Activated CD8-positive, alpha-beta memory T cell treated with anti-CD3 and anti-CD28 coated beads for 4 hours (primary cell): ENCODE measurements at places on chromosomes 6 and 20.

DNA sequence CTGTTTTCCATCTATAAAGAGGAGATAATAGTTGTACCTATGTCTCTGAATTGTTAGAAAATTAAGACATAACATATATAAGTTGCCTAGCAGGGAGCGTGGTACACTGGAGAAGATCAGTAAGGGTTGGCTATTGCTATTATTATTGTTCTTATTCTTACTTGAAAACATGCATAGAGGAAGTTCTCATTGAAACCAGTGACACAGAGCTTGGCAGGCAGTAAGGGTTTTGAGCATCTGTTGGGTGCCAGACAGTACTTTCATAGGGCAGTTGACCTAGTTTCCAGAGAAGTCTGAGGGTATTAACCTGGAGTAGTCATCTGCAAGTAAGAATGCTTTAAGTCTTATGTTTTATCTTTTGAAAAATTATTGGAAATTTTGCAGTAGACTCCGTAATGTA lies 13.3 kb upstream of the SGK1 start:
- no peak for DNase-seq

- DNase-seq = no peak
These were observed 382.3 kb downstream of the ESR1 start for GRCh38 chr6:152189736-152190135.

DNA sequence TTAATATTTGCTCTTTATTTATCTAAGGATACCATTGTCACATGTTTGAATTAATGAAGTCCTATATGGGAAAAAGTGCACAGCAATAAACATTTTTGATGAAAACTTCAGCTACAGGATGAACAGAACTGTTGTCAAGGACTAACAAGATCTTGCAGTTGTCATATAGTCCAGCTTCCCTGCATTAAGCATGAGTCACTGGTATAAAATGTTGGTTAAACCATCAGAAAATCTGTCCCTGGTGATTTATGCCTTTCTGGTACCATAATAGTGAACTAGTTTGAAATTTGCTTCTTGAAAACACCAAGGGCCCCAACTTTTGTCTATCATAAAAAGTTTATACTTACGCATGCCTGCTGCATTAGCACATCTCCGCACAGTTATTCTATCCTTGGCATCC lies 60.4 kb upstream of the RSPO3 start:
- no peak for DNase-seq

GRCh38 chr6:98516206-98516605 lies 318.2 kb upstream of the POU3F2 start:
- DNase-seq = no peak

GRCh38 chr6:40349123-40349900 lies 237.9 kb downstream of the LRFN2 start:
- no peak for DNase-seq

DNA sequence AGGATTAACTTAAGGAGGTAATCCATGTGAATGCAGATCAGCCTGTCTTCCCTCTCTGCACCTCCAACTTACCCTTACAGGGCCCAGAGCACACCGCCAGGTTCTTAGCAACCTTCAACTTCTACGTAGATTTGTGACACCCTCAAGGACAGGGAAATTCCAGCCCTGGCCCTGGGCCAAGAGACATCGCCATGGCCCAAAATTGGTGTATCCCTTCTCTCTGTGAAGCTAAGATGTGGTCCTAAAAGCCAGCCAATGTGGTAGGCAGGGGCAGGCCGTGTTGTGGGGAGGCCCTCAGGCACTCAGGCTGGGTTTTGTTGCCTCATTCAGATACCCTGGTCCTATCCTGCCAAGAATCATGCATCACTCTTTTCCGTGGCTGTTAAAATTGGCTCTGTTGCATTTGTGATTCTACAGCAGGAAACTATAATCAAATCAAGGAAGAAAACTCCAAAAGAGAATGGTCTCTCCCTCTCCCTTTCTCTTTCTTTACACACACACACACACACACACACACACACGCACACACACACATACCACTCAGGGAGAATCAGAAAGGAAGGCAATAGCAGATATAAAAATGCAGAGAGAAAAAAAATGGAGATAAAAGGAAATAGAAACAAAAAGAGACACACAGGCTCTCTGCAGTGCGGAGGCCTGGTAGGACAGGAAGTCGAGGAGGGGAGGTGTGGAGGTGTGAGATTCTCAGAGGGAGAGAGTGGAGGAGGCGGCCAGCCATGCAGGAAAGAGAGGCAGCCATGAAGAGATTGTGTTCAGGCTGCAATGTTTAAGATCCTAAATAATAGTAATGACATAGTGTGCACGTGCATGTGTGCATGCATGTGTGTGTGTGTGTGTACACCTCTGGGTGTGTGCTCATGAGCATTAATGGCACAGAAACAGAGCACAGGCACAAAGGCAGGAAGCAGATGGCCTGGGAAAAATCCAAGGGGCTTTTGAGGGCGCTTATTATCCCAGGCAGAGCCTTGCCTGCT lies 201.8 kb upstream of the LRFN2 start:
- DNase-seq = no peak

- no peak for DNase-seq
These were observed 32.5 kb upstream of the NT5E start for GRCh38 chr6:85417336-85417735.

DNA sequence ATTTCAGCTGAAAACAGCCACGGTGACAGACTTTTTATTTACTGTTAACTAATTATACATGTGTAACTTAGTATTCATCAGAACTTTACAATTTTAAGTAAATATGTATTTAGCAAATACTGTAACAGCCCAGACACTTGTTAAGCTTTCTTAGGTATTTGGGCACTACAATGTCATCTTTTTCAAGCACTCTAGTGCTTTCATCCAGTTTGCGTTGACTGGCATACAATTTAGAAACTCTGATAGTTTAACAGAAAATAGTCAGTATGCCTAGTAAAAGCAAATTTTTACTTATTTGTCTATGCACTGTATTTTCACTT lies 10.6 kb downstream of the RBM39 start:
- no peak for DNase-seq

- DNase-seq = no peak
These were observed 7.7 kb upstream of the JAG1 start for GRCh38 chr20:10681494-10681893.

- no peak for DNase-seq
These were observed 49.6 kb upstream of the PTPRK start for GRCh38 chr6:128569732-128570679.

DNA sequence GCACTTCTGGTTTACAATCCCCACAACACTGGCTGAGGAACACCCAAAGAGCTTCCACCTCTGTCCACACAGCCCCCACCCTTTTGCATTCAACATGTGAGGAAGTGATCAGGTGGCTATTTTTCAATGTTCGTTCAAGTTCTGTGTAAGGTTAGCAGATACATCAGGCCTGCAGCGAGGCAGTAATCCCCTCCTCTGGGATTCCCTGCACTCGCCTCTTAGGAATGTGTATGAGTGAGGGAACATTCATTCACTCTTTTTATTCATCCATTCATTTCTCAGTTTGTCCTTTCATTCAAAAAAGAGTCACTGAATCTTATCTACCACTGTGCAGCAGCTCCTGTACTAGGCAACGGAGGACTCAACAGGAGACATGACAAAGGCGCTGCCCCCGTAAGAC lies 236.4 kb upstream of the PRDM1 start:
- DNase-seq = no peak

DNA sequence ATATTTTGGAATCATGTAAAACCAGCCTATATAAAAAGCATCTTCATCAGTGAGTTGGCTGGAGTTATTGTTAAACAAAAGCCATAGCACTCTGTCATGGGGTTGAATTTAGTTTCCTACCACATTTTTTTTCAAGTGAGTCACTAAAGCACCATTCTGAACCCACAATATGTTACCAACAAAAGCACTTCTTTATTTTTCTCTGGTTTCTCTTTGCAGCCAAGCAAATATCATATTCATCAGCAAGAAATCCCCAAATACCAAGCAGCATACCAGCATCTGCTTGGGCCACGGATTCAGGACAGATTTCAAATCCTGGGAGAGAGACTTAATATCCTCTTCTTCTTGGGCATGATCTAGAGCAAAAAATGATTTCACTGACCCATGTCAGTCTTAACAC lies 441.4 kb downstream of the BCKDHB start:
- no peak for DNase-seq

DNA sequence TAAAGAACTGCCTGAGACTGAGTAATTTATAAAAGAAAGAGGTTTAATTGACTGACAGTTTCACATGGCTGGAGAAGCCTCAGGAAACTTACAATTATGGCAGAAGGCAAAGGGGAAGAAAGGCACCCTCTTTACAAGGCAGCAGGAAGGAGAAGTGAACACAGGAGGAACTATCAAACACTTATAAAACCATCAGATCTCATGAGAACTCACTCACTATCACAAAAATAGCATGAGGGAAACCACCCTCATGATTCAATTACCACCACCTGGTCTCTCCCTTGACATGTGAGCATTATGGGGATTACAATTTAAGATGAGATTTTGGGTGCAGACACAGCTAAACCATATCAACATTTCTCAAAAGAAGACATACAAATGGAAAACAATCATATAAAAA lies 266.3 kb downstream of the EPM2A start:
- DNase-seq = no peak

GRCh38 chr20:61876952-61877728 lies 188.5 kb downstream of the TAF4 start:
- no peak for DNase-seq

- DNase-seq = no peak
These were observed 40.8 kb upstream of the TMEM244 start for GRCh38 chr6:129901910-129902309.

DNA sequence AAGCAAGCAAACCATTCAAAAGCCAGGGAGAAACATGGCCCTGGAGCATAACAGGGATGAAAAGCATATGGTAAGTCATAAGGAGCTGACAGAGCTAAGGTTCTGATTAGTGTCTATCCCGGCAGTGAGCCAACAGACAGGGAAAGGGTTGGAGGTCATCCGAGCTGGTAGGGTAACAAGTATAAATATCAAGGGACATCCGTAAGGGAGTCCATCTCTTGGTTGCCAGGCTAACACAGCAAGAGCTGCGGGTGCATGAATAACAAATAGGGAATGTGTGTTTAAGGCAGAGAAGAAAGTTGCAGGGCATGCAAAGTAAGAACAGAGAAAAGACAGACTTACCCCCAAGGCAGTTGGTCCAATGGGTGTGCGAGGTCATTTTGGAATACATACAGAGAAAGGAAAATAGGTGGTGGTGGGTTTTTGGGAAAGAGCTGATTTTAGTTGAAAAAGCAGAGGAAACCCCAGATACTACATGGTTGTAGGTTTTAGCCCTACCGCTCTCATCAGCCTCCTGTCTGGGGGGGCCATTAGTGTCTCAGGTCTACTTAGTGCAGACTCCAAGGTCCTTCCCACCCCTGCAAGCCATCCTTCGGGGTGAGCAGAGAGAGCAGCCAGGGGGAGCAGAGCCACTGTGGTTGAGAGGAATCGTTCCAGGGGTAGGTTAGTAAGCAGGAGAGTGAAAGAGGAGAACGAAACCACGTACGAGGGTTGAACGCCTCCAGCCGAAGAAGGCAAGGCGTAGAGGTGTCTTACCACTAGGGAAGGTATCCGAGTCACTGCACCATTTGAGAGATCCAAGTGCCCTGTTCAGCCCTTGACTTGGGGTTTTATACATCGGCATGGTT lies at the start of gene ERVFRD-1:
Gene ERVFRD-1 (minus strand): TSS at position 805 of the 848 bp plus-strand sequence. CDS start 6,415 bp downstream, outside the sequence.
- DNase-seq = no peak

- DNase-seq = no peak
These were observed 17.6 kb downstream of the SYTL3 start for GRCh38 chr6:158667360-158667981.
